ENCODE measurements at places on chromosomes 16 and 17.
A peak's percentile ranks its signal among the peaks of the same experiment; 100 is the strongest.

- DNase-seq = no peak
These were observed 80.4 kb downstream of the PGS1 start for GRCh38 chr17:78458736-78459335.

- no peak for DNase-seq
These were observed 28.8 kb downstream of the RFWD3 start for GRCh38 chr16:74637742-74638453.

GRCh38 chr17:4557626-4558346, 2.6 kb downstream of the GGT6 start:
- DNase-seq = no peak

GRCh38 chr16:87186446-87186845, 130.7 kb downstream of the C16orf95 start:
- DNase-seq = no peak

DNA sequence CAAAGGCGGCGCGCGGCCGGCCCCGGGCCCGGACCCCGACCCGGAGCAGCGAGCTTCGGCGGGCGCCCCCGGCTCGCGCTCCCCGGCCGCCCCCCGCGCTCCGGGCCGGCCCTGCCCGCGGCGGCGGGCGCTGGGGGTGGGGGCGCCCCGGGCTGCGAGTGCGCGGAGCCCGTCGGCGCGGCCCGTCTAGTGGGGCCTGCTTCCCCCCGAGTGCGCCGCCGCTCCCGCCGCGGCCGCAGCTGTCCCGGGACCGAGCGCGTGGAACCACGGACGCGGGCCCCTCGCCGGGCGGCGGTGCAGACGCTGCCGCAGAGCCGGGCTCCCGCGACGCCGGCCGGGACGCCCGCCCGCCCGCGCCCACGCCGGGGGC, 308 bp downstream of the ADCY9 start:
- no peak for DNase-seq

GRCh38 chr17:74245871-74246270, 28.2 kb upstream of the DNAI2 start:
- DNase-seq = no peak

DNA sequence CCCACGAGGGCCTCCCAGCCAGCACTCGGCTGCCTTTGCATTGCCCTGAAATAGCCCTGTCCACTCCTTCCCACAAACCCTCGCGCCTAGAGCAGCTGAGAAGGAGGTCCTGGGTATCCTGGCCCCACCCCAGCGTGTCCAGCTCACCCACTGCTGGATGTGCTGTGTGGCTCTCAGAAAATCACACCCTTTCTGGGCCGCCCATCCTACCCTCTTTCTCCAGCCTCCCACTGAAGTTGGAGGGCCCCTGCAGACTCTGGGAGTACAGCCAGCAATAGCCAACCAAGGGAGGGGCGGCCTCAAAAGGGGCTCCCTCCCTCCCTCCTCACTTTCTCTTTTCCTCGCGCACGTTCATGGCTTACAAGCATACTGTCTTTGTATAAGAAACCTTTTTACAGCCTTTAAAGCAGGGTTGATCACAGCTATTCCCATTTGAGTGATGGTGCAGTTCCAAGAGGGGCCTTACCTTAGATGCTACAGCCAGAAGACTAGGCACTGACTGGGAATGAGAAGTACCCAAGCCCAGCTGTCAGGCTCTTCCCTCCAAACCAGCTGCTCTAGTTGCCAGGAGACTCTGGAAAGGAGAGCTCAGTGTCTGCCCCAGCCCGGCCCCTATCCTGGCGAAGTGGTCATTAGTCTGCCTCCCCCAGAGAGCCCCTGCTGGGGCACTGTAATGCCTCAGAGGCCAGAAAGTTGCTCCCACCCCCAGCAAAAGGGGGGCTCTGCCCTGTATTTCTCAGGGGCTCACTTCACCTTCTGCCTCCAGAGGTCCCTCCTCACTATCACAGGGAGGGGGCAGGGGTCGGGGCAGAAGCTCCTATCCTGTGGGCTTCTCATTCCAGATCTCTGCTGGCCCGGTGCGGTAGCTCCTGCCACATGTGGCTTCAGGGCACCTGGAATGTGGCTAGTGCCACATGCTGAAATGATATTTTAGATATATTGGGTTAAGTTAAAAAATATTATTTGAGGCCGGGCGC, 38.1 kb downstream of the DCAKD start:
- DNase-seq = no peak

- DNase-seq = no peak
These were observed 20.9 kb downstream of the RGS9 start for GRCh38 chr17:65158041-65158440.

- DNase-seq = no peak
These were observed 1.6 kb upstream of the GLP2R start for GRCh38 chr17:9824094-9824493.

- no peak for DNase-seq
These were observed 1.5 kb downstream of the N4BP1 start for GRCh38 chr16:48608452-48608851.

GRCh38 chr17:12047681-12048376, 27.2 kb downstream of the MAP2K4 start:
- no peak for DNase-seq

- no peak for DNase-seq
These were observed 1.6 kb downstream of the HS3ST6 start for GRCh38 chr16:1916640-1916990.

DNA sequence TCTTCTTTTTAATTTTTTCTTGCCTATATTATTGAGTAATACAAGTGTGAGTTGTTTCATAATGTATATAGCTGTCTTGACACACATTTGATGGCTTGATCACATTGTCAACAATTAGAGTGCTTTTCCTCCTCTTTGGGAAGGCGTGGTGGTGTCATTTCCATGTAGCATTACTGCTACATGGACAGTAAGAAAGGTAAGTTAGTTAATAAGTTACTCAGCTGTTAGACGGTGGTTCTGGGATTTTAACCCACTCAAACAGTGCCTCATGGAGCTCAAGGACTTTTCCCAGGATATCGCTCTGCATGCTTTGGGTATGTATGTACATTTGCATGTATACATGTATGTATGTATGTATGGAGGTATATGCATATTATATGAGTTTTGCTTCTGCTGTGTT, 94.6 kb downstream of the HAPSTR1 start:
- no peak for DNase-seq

GRCh38 chr16:88810912-88811768, 588 bp downstream of the APRT start:
- peak; percentile 88 for DNase-seq

GRCh38 chr17:36703860-36704266, 102.5 kb downstream of the MRM1 start:
- DNase-seq = peak; percentile 37

GRCh38 chr16:56986361-56986760, 3.0 kb upstream of the NLRC5 start:
- DNase-seq = no peak

DNA sequence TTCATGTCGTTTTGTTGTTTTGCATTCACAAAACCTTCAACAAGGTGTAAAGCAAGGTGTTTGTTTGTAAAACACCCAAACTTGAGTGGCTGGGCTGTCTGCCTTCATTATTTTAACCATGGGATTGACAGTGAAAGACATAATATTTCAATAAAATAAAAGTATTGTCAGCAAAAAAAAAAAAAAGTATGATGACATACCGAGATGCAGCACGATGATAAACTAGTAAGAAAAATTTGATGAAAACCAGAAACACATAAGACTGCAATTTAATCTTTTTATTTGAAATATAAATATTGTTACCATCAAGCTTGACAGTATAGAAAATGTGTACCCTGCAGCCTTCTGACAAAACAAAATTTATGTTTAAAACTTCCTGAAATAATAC, 419.3 kb upstream of the DYNLRB2 start:
- no peak for DNase-seq

DNA sequence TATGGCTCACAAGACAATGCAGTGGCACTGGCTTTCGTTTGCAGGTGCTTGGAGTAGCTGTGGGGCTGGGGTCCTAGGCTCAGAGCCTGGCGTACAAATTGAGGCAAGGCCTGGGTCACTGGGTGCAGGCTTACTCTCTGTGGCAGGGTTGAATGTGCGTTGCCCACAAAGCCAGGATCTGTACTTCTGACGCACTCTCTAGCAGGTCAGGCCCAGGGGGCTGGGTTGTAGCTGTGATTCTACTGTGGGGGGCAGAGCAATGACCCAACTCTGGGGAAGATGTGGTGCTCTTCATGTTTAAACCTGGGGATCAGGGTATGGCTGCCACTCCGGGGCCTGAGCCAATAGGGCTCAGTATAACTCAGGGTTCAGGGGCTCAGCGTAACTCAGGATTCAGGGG, 6.4 kb upstream of the PRSS21 start:
- DNase-seq = no peak

- no peak for DNase-seq
These were observed 256.9 kb upstream of the PMFBP1 start for GRCh38 chr16:72428681-72429376.
